ENCODE measurements at places on chromosomes 7 and 10. TPM values are rescaled to one million over a fixed set of nuclear protein-coding genes. Genes with fewer than 3 reads are reported as not detected.

The TCTN3 gene
- total RNA-seq = 23.7 TPM

DNA sequence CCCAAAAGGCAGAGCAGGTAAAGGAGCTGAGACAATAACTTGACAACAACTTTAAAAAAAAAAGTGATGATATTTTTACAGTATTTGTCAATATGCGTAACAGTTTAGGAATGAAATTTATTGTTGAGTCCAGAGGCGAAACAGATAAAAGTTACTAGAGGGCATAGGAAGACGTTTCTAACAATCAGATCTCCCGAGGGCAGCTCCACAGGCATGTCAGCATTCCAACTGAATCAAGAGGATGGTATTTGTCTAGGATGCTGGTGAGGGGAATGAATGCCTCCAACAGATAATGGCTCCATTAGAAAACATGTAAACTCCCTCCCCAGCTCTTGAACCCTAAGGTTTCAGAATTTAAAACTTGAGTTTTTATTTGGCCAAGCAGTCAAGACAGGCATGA is 733.9 kb upstream of the SORCS1 start:
- DNase-seq = no peak

The SFTPA1 gene
- not detected for total RNA-seq

DNA sequence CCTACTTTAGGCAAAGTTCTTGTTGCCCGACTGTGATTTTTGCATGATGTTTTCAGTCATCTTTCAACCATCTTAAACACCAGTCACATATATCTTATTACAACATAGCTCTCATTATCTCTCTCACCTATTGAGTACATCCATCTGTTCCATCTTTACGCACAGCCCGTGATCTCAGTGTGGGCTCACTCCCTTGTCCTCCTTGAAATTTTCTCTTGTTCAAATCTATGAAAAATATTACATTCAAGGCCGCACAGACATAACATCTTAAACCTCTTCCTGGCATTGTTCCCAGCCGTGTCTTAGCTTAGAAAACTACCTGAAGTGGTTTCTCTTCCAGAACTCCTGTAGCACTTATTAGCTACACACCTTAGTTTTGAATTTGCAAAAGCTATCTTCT is 32.6 kb downstream of the NET1 start:
- DNase-seq = no peak

DNA sequence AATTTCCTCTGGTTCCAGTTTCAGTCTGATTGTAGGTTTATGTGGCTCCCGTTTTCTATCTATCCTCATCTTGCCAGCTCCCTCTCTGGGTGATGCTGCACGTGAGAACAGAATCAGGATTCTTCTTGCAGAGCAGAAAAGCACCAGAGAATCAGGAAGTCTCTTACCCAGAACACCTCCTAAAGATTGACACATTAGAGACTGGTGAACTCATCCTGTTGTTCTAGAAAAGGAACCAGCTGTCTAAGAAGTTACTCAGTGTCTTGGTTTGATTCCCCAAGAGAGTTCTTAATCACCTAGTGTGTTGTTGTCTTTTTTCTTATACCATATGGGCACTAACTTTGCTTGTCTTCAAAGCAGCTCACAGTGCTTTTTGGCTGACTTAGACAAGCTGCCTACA is 152.4 kb downstream of the DGKI start:
- no peak for DNase-seq

The RELN gene
- 1.4 TPM for total RNA-seq

DNA sequence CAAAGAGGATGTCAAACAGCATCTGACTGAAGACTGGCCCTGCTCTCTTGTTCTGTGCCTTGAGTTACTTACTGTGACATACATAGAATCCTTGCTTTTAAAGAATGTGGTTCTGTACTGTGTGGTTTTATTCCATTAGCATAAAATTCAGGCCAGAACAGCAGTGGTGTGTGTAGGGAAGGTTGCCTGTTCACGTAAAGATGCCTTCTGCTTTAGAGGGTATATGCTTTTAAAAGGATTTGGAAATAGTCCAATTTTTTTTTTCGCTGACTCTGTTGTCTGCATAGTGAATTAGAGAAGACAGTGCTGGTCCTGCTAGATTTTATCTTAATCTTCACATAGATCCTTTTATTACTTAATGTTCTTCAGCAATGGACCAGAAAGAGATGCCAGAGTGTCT is 470.8 kb upstream of the SEMA3A start:
- no peak for DNase-seq

DNA sequence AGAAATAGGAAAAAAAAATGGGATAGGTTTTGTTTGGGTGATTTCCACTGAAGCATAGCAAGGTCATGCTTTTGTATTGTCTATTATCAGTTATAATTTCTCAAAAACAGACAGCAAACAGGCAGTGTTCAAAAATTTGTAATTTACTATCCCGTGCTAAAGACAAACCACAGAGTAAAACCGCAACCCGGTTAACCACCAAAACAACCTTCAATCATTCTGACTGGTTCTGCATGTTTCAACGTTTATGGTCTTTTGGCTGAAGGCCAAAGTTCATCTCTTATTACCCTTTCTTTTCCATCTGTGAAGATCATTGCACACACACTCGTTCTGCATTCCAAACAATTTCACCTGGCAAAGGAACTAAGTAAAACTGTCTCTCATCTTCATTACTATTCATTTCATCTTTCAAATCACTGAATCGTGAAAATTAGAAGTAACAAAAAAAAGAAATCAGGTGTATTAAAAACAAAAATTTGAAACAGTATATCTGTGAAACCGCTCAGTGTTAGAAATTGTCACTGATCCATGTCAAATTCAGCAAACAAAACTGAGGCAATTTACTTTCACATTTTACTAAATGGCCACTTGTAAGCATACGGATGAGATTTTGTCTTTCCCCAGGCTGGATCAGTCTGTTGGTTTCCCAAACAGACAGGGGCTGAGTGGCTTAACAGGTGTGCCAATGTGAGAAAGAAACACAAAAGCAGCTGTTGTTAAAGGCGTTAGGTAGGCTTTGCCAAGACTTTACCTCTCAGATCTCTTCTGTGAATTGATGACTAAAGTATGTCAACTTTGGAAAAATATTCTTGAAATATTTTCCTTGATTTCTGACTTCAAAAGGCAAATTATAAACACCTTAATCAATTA is 539.6 kb downstream of the CNTNAP2 start:
- no peak for DNase-seq

GRCh38 chr10:109282510-109282909 is 640.8 kb downstream of the XPNPEP1 start:
- no peak for DNase-seq

- DNase-seq = no peak
Observed at GRCh38 chr7:38629651-38630510, 1.3 kb downstream of the AMPH start.

GRCh38 chr7:29194206-29194593 is 375 bp upstream of the CHN2 start:
- peak; percentile 80 for DNase-seq

The PDE1C gene
- total RNA-seq = 6.6 TPM

DNA sequence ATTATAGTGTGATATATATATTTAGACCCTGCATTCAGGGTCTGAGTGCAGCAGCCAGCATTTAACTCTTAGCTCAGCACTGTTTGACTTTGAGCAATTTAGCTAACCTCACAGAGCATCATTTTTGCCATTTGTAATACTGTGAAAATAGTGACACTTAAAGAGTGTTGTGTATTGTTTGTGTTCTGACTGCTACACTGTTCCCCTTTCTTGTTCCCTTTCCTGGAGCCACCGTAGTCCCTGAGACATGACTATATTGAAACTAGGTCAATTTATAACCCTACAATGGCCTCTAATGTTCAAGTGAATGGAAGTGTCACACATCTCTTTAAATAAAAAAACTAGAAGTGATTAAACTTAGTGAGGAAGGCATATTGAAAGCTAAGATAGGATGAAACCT is 20.3 kb upstream of the CD36 start:
- DNase-seq = no peak

DNA sequence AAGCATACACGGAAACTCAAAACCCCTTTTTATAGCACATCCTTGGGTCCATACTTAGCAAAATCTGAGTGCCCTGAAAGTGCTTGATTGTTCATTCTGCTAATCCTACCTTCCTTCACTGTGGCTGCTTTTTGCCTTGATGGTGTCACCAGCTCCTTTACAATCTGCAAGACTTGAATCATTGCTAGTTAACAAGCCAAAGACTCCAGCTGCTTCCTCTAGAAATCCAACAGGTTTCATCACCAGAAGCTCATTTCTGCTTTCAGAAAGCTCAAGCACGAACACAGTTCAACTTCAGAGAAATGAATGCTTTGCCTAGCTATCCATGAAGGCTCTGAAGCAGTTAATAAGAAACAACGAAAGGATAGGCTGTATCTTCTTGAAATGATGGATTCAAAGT is 38.0 kb downstream of the USP6NL start:
- no peak for DNase-seq

- no peak for DNase-seq
Observed at GRCh38 chr7:30170476-30171205, 35.9 kb downstream of the MTURN start.

- DNase-seq = peak; percentile 59
Observed at GRCh38 chr7:20330928-20331909, 519 bp downstream of the ITGB8 start.

GRCh38 chr10:71213127-71213621 is 804 bp downstream of the UNC5B start:
- peak; percentile 73 for DNase-seq

DNA sequence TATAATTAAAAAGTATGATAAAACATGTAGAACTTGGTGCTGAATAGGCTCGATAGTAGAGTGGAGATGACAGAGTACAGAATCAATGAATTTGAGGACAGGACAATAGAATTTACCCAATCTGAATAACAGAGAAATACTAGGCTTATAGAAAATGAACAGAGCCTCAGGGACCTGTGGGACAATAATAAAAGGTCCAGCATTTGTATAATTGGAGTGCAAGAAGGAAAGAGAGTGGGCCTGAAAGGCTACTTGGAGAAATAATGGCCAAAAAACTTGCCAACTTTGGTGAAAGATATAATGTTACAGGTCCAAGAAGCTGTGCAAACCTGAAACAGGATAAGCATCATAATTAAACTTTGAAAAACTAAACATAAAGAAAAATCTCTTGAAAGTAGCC is 227.3 kb downstream of the CXCL12 start:
- DNase-seq = no peak

The POU6F2 gene
- 1.5 TPM for total RNA-seq

- DNase-seq = no peak
Observed at GRCh38 chr10:112115781-112116385, 67.7 kb downstream of the GPAM start.

The TFPI2 gene
- 5.8 TPM for total RNA-seq

The GIMAP8 gene
- total RNA-seq = 20.0 TPM

- no peak for DNase-seq
Observed at GRCh38 chr10:126565441-126565840, 105.1 kb downstream of the C10orf90 start.

DNA sequence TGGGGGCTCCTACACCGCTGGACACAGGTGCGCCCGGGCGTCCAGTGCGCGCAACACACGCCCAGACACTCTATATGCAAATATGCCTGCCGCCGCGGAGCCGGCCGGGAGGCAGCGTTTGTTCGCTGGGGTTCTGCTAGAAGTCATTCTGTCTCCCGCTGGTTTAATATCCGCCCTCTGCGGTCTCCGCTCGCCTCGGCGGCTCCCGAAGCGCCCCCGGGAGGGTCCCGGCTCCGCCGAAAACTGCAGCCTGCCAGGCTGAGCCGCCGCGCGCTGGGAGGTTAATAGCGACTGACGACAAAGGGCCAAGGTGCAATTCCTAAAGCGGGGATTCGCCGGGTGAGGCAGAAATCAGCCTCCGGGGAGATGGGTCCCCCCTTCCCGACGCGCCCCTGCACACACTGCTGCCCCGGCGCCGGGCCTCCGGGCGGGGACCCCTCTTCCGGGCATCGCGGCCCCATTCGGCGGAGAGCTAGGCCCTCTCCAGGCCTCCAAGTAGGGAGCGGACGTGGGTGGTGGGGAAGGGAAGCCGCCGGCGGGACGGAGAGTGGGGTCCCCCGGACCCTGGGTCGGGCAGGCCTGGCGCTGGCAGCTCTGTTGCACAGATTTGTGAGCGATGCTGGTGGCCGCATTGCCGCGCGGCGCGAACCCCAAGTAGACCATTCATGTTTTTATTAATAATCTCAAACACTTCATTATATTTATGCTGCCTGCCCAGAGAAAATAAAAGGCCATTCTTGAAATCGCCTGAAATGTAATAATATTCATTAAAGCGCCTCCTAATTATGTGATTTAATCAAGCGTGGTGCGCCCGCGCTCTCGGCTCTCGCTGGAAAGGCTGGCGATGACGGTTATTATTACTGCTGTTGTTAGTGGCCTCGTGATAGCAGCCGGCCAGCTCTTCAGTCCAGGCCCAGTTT is 9.1 kb downstream of the EN2 start:
- DNase-seq = peak; percentile 74

The GPC2 gene
- 3.7 TPM for total RNA-seq

DNA sequence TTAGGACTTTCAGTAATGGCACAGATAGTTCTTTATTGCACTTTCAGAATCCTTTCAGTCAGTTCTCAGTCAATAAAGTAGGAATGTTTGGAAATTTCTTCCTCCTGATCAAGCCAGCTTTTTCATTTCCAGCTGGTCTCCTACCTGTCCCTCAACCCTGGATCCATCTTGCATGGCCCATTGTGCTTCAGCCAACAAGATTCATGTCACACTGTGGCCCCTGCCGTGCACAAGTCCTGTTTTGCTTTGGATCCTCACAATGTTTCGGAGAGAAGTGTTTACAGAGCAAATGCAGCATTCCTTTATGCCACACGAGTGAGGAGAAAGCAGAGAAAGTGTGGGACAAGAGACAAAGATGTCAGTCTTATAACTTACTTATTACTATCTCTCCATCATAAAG is 1694.7 kb upstream of the LRRTM3 start:
- DNase-seq = no peak

The NKX2-3 gene
- not detected for total RNA-seq

DNA sequence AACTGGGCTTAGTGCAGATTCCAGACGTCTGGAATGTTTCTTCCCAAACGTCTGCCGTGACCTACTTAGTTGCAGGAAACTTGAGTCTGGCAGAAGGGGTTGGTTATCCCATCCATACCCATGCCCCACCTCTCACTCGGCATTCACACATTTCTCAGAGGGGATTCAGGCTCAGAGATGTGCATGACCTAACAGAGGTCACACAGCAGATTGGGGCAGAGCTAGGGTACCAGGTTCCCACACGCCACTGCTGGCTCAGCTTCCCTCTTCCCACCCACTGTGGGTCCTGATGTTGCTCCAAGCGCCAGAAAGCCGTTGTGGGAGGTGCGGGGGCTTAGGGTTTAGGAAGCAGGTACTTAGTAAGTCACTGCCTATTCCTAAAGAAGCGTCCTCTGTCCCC is 3.0 kb downstream of the UCMA start:
- no peak for DNase-seq

DNA sequence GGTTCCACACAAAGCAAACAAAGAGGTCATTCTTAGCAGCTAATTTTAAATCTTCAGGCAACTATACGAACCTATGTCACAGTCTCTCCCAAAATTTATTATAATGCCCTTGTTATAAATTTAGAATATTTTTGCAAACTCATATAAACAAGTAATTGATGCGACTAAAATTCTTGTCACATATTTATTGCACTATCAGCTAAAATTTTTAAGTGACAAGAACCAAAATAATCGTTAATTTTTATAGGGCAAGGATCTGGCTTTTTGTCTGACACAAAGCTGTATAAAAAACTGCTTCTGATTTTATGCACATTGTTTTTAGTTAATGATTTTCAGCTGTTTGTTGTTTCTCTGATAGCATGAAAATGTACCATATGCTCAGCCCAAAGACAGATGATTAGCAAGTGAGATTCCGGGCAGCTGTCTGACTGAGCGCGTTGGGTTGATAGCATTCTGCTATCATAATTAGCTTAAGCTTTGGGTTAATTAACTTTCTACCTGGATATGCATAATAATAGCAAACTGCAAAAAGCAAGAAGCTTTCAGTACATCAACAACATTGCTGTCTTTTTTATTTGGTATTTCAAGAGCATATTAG is 136.0 kb downstream of the MGMT start:
- DNase-seq = no peak

GRCh38 chr7:19296617-19297016 is 151.4 kb upstream of the FERD3L start:
- DNase-seq = no peak
